ENCODE measurements at places on chromosomes 3 and 15.

DNA sequence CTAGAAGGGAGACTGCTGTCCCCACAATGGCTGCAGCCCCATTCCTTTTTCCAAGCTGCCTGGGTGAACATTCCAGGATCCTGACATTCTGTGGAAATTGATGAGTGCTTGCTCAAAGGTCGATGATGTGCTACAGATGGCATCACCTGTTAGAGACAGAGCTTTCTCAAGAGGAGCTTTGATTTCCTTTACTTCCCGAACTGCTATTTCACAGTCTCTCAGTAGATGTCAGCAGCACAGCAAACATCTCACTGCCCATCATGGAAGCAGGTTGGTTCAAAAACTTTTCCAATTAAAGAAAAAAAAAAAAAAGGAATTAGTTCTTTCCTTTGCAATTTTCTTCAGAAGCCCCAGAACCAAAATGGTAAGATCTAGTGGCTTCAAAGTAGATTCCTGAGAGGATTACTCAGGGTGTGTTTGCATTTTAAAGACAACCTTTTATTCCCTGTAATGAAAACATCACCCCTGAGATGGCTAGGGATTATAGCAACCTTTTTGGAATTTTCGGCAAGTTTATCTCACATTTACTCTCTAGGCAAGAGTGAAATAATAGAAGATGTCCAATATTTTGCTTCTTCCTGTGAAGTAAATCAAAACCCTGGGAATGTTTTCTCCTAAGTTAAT, 44.8 kb downstream of the POLR2M start:
- peak; percentile 16 for DNase-seq

DNA sequence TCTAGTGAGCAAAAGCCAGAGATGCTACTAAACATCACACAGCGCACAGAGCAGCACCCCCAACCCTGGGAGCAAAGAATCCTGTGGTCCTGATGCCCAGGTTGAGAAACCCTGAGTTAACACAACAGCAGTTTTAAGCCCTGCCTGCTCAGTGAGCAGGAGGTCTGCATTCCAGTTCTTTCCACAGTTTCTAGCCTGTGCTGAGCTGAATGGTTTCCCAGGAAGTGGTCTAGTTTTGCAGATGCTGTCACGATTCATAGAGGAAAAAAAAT, 171.1 kb upstream of the PROK2 start:
- no peak for DNase-seq

DNA sequence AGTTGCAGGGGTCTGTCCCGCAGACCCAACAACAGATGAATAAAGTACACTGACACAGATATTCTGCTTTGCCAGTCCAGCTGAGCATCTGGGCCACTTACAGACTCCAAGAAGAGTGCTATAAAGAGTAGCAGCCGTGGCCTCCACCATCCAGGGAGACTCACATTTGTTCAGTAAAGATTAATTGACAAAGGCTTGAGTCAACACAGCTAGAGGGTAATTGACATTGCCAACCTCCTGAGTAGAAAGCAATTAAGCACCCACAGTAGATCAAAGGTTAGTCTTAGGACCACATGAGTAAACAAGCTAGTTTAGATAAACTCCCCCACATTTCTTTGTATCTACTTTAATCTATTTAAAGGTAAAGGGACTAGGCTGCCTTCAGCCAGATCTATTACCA, 16.3 kb upstream of the CRTC3 start:
- DNase-seq = no peak

GRCh38 chr3:76470285-76470684, 569.6 kb upstream of the ROBO2 start:
- no peak for DNase-seq

GRCh38 chr3:38397320-38397719, 50.7 kb downstream of the XYLB start:
- no peak for DNase-seq

DNA sequence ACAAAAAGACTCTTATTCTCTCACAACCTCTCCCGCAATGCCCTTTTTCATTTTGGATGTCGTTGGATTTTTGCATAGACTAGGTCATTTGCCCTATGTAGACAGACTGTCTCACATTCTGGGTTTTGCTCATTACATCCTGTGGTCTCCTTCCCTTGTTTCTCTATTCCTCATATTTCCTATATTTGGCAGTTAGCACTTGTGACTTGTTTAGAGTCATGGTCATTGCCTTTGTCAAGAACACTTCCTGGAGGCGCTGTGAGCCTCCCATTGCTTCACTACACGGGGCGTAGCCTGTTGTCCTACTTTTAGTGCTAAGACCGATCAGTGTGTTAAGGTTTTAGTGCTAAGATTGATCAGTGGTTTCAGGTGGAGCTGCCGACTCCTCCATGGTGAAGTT, 16.1 kb upstream of the TATDN2 start:
- no peak for DNase-seq

GRCh38 chr15:38651328-38652038, 86.9 kb upstream of the RASGRP1 start:
- no peak for DNase-seq
